Activated CD4-positive, alpha-beta T cell treated with anti-CD3 and anti-CD28 coated beads for 36 hours (primary cell): ENCODE measurements at places on chromosomes 11 and 22. TPM values are rescaled to one million over a fixed set of nuclear protein-coding genes. Genes with fewer than 3 reads are reported as not detected.
A peak's percentile ranks its signal among the peaks of the same experiment; 100 is the strongest.

DNA sequence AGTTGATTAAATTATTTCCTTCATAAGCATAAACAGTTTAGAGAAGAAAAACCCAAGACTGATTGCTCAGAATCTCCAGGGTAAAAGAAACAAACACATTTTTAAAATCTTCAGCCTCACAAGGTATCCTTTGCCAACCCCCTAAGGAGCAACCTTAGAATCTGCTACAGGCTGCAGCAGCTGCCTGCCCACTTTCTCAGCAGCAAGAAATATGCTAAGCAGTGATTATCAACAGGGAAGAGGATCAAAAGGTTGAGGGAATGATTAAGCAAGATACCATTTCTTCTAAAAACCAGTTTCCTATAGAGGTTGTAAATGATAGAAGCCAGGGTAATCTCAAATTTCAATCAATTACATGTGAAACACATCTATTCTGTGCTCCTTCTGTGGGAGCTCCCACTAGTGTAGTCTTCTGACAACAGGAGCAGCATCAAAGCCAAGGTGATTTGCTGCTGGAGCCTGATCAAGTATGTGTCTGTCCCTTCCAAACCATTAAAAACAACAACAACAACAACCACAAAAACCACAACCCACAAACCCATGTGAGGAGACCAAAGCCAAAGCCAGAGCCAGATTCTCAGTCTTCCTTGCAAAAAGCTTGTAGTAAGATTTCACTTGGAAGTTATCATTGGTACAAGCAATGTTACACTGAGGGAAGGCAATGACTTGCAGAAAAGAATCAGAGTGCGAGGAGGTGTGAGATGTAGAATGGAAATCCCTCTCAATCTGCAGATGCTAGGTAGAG lies 761.2 kb downstream of the DLG2 start:
- DNase-seq, result no peak
- H3K27ac ChIP-seq, result no peak overlapping the region

- H3K27me3 ChIP-seq, result no peaks in the 10 kb centered on the region
- H3K27ac ChIP-seq, result no peak overlapping the region
- peaks cover 28% of the 10 kb centered on the region for H3K36me3 ChIP-seq
- no peaks in the 10 kb centered on the region for H3K4me1 ChIP-seq
Observed at GRCh38 chr11:2651826-2652271, 47.9 kb downstream of the KCNQ1OT1 start.

- no peak for DNase-seq
- H3K4me3 ChIP-seq, result no peak overlapping the region
- no peaks in the 10 kb centered on the region for H3K27me3 ChIP-seq
Observed at GRCh38 chr11:26187639-26188038, 144.3 kb upstream of the ANO3 start.

DNA sequence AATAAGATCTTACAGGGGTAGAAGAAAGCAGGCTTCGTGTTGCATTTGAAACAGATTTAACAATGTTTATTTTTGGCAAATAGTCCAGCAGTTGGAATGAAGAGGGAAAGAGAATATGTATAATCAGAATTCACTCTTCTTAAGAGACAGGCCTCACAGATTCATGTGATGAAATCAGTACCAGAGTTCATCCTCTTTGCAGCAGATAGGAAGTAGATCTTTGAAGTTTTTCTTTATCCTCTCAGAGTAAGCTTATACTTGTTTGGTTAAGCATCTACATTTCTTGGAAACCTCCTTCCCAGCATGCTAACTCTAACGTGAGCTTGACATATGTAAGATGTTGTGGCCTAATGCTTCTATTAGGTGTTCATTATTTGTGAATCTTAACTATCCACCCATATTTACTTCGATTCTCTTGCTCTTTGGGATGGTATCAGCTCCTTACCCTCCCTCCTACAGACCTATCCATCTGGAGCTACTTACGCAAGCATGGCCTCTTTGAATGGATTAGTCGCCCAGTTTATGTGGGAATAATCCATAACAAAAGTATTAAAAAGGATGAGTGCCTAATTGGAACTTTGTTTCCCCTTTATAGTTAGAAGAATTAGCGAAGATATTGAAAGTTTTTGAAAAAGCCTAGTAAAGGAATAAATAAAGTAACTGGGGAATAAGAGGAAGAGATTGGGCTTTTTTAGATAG lies 80.1 kb downstream of the PRMT3 start:
- no peaks in the 10 kb centered on the region for H3K27me3 ChIP-seq
- peaks cover 6% of the 10 kb centered on the region for H3K4me1 ChIP-seq
- peaks cover 63% of the 10 kb centered on the region for H3K36me3 ChIP-seq
- H3K4me3 ChIP-seq, result no peak overlapping the region

DNA sequence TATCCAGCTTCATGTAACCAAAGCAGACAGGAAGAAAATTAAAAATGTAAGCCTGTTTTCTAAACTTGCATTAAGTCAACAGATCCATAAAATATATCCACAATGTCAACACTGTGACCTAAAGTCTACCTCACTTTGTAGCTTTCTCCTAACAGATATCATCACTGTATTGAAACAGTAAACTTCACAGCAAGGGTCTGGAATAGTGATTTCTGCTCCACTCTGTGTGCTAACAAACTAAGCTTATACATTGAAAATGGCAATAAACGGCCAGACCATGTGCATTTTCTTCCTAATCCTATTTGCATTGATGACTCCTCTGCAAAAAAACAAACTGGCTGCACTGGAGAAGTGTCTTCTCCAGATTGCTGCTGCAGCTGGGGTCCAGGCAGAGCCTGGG lies 26.8 kb downstream of the CADM1 start:
- H3K4me3 ChIP-seq, result no peak overlapping the region
- no peak for DNase-seq
- no peaks in the 10 kb centered on the region for H3K4me1 ChIP-seq
- peaks cover 4% of the 10 kb centered on the region for H3K27me3 ChIP-seq

GRCh38 chr11:123478352-123478987 lies 48.4 kb downstream of the GRAMD1B start:
- peak overlapping the region; percentile 32 for H3K27ac ChIP-seq
- DNase-seq, result peak; percentile 40
- peaks cover 36% of the 10 kb centered on the region for H3K4me1 ChIP-seq
- H3K27me3 ChIP-seq, result no peaks in the 10 kb centered on the region

DNA sequence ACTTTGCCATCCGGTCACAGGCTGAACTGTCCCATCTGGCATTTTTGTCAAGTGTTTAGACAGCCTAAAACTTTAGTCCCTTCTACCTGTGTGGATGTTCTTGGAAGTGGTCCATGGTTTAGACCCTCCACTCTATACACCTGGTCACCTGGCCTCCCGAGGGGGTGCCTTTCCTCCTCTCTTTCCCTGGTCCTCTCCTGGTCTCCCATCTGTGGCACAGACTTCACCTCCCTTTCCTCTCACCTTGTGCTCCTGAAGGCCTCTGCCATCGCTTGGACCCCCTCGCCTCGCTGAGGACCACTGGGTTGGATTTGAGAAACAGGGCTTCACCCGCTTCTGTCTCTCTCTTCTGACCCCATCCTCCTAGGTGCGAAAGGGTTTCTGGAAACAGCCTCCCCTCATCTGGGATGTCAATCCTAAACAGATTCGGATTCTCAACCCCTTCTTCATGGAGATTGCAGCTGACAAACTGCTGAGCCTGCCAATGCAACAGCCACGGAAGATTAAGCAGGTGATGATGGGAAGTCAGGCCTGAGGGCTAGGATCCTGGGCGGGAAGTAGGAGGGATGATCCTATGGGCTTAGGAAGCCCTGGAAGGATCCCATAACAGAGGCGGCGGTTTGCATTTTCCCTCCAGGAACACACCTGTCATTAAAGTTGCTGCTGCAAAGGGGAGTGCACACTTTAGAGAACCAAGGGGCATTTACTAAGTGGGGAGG lies 53.6 kb downstream of the ST3GAL4 start:
- DNase-seq, result no peak
- no peak overlapping the region for H3K27ac ChIP-seq
- no peaks in the 10 kb centered on the region for H3K4me1 ChIP-seq
- H3K36me3 ChIP-seq, result peaks cover 4% of the 10 kb centered on the region
- no peaks in the 10 kb centered on the region for H3K27me3 ChIP-seq
- H3K4me3 ChIP-seq, result no peak overlapping the region

Gene MMP7
- not detected for total RNA-seq

Gene ADM2
- 7.9 TPM for total RNA-seq

Gene RAG2
- not detected for total RNA-seq
